NCI-H748 treated with DMSO at 0.1 percent for 48 hours (cell line): ENCODE measurements at places on chromosomes 4 and X.

GRCh38 chrX:150339736-150340135, 23.4 kb upstream of the MAMLD1 start:
- no peak for DNase-seq

DNA sequence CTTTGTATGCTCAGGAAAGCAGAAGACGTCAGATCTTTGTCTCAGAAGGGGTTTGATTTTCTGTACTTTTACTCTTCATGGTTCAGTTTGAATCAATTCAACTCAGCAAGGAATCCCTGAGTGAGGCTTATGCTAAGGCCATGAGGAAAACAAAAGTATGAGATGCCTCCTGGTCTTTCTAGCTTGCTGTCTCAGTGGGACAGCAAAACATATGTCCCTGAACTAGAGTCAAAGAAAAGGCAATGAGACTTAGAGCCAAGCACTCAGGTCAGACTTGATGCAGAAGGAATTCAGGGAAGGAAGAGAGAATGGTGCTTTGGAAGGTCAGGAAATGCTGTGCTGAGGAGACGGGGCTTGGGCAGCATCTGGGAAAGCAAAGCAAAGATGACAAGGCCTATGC, 236.2 kb upstream of the SFRP2 start:
- no peak for DNase-seq

DNA sequence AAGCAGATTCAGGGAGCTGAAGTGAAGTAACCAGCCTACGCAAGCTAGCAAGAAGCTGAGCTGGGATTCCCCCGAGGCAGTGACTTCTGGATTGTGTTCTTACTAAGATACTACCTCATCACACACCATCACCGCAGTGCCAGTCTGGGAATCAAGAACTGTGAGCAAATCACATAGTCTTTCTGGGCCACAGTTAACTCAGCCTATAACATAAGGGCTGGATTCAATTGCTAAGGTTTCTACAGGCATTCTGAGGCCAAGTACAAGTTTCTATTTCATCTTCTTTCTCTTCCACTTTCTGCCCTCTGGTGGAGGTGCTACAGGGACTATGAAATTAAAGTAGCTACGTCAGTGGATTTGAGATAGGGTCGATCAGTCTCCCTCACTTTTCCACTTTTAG, 1.4 kb upstream of the CORIN start:
- DNase-seq = no peak

DNA sequence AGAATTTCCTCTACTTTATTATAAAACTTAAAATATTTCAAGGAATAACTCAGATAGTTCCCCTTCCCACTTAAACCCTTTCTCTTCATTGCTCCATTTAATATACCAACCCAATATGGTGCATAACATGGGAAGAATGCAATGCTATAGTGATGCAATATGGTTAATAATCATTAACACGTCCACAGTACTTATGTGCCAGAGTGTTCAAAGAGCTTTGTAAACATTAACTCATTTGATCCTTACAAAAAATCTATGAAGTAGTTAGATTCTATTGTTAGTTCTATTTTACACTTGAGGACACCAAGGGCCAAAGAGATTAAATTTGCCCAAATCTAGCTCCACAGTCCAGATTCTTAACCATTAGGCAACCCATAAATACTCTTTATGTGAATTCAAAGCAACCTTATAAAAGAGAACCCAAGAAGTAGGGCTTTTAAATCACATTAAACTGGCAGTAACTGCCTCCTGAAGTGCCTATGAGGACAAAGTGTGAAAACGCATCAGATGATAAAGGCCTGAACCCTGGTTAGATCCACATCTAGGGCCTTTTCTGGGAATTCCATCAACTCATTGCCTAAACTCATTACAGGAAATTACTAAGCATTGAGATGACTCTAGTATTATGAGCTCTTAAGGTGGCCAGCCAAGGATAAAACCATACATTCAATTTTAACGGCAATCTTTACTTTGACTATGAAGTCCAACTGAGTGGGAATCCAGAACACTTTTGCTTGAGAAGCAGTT, 94.3 kb downstream of the AREG start:
- no peak for DNase-seq

- no peak for DNase-seq
Observed at GRCh38 chrX:109487640-109488039, 5.8 kb upstream of the GUCY2F start.

- no peak for DNase-seq
Observed at GRCh38 chr4:110108960-110109359, 89.5 kb downstream of the ELOVL6 start.

DNA sequence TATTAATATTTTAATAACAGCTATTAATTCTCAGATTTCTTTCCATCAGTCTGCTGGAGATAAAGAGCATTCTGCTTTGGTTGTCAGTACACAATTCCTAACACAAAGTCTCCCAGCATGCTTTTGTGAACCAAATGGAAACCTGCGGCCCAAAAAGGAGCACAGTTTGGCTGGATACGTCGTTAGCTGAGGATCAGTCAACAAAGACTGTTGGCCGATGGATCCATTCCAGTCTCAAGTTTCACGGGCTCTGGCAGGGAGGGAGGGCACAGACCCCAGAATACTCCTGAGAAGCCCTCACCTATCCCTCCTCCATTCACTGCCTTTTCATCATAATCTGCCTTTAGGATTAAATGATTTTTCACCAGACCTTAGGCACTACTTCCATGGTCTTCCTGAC, 26.3 kb upstream of the PRSS48 start:
- no peak for DNase-seq

- DNase-seq = no peak
Observed at GRCh38 chr4:152064282-152064681, 303.5 kb upstream of the GATB start.

GRCh38 chr4:39452860-39453587, 5.7 kb downstream of the RPL9 start:
- no peak for DNase-seq

DNA sequence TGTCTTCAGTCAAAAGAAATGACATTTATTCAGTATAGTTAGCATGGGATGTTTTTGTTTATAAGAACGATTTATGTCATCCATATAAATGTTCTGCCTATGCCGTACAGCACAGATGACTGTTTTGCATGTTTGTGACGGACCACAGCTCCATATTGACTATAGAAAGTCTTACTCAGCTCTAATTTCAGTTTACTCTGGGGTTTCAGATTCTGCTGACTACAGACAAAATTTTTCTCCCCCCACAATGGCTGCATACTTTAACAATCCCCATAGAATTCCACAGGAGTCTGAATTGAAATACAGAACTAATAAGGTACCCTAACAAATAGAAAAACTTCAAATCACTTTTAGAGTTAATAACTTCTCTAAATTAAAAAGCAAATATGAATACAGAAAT, 191.0 kb downstream of the SCFD2 start:
- DNase-seq = no peak

GRCh38 chr4:8830611-8831200, 40.9 kb downstream of the HMX1 start:
- DNase-seq = no peak

GRCh38 chr4:141643557-141643956, 7.2 kb downstream of the IL15 start:
- no peak for DNase-seq

GRCh38 chrX:4181782-4182407, 468.4 kb upstream of the PRKX start:
- no peak for DNase-seq

- DNase-seq = no peak
Observed at GRCh38 chr4:168881781-168882420, 128.2 kb downstream of the CBR4 start.

DNA sequence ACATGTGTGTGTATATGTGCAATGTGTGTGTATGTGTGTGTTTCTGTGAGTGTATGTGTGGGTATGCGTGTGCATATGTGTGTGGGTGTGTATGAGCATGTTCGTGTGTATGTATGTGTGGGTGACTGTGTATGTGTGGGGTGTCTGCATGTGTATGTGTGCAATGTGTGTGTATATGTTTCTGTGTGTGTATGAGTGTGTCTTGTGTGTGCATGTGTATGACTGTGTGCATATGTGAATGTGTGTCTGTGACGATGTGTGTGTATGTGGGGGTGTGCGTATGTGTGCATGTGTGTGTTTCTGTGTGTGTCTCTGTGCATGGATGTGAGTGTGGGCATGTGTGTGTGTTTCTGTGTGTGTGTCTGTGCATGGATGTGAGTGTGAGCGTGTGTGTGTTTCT, 4.2 kb upstream of the ATP2B3 start:
- DNase-seq = no peak

- DNase-seq = no peak
Observed at GRCh38 chrX:20333672-20334071, 67.0 kb upstream of the RPS6KA3 start.

DNA sequence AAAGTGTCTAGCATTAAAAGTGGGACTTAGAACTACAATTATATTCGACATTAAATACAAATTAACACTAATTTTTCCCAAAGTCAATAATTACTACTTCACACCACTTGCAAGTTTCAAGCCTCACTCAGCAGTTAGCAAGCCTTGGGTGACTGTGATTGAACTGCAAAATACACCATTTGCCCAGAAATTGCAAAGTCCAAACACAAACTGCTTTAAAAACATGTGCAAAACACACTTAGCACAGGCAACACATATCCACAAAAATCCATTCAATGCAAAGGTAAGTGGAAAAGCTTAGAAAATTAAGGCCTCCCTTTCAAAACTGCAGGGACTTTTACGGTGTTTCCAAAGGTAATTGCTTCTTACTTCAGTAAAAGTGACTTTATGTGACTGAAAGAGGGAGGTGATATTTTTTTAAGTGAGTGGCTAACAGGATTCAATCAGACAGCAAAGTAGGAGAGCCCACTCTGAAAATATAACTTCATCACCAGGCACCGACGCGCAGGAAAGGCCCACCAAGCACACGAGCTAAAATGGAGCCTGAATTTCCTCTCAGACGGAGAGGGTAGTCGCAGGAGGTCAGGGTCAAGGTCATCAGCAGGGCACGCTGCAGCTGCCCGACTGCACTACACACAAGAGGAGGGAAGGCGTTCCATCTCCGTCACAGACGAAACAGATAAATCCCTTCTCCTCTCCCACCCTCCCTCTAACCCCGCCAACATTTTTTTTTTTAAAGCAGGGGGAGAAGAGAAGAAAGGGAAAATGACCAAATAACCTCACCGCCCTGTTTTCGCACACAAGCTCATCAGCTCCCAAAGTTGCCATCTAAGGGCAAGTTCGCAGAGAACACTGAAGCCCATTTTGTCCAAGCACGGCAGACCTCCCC, 3.1 kb downstream of the ZNF827 start:
- DNase-seq = no peak

GRCh38 chr4:128758314-128758922, 51.1 kb upstream of the JADE1 start:
- no peak for DNase-seq

DNA sequence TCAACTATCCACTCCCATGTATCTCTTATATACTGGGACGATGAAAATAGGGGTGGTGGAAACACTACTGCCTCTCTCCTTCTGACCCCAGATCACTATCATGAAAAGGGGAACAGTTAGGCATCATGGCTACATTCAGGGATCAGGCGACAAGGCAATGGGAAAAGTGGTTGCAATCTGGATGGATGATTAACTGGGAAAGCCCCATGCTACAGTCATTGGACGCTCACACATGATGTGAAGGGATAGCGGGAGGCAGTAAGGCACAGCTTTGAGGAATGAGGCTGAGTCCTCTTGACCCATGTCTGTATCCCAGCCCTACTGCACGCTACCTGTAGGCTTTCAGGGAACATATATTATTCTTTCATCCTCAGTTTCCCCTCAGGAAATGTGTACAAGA, 10.2 kb downstream of the GASK1B start:
- DNase-seq = no peak

GRCh38 chr4:140152013-140152703, 1.8 kb downstream of the MAML3 start:
- DNase-seq = no peak

DNA sequence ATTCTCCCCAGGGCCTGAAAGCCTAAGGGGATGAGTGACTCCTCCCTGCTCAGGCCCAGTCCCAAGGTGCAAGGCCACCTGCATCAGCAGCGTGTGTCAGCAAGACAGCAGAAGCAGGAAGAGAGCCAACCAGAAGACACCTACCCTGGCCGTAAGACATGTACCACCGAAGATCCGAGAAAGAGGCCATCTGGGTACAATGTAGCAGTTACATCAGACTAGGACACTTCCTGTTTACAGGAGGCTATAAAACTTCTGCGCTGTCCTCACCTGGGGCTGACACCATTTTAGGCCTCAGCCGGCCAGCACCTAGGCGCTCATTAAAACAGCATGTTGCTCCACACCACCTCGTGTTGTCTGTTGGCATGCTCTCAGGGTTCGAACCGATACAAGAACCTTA, 19.1 kb upstream of the HERC6 start:
- no peak for DNase-seq

- no peak for DNase-seq
Observed at GRCh38 chrX:1778817-1779216, 164.0 kb downstream of the ASMT start.
